ENCODE measurements at places on chromosomes 7 and 10. TPM values are rescaled to one million over a fixed set of nuclear protein-coding genes. Genes with fewer than 3 reads are reported as not detected.

GRCh38 chr10:51244309-51244708 is 170.0 kb downstream of the PRKG1 start:
- no peaks in the 10 kb centered on the region for H3K4me1 ChIP-seq
- no peak overlapping the region for H3K27ac ChIP-seq
- no peaks in the 10 kb centered on the region for H3K36me3 ChIP-seq
- no peak for DNase-seq

DNA sequence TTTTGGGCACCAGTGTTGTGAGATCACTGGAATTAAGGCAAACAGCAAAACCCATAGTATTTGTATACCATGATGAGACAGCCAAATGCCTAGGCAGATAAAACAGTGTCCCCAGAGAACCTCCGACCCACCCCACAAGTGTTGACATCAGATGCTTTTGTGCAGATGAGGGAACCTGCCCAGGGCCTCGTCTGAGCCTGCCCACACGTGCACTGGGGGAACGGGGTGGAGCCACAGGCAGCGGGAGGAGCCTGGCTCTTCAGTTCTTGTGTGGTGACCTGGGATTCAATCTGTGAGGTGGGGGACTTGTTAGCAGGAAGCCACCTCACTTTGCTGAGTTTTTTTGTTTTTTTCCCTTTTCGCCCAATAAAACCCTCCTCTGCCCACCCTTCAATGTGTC is 33.4 kb upstream of the OPTN start:
- H3K27ac ChIP-seq = no peak overlapping the region
- H3K4me3 ChIP-seq = no peak overlapping the region
- peaks cover 23% of the 10 kb centered on the region for H3K27me3 ChIP-seq
- no peaks in the 10 kb centered on the region for H3K4me1 ChIP-seq
- no peaks in the 10 kb centered on the region for H3K36me3 ChIP-seq

GRCh38 chr7:110637252-110637651 is 453.7 kb upstream of the LRRN3 start:
- H3K4me3 ChIP-seq = no peak overlapping the region
- no peak overlapping the region for H3K27ac ChIP-seq
- no peaks in the 10 kb centered on the region for H3K36me3 ChIP-seq

Gene DLD
- 68.2 TPM for total RNA-seq

- H3K27ac ChIP-seq = no peak overlapping the region
- H3K36me3 ChIP-seq = peaks cover 28% of the 10 kb centered on the region
- no peak overlapping the region for H3K4me3 ChIP-seq
- DNase-seq = no peak
Measured at GRCh38 chr10:110042181-110042580, 34.4 kb downstream of the ADD3 start.

Gene EGR2
- total RNA-seq = 6.4 TPM

Gene GFRA1
- not detected for total RNA-seq

- peaks cover 8% of the 10 kb centered on the region for H3K27me3 ChIP-seq
- no peak for DNase-seq
- H3K27ac ChIP-seq = no peak overlapping the region
- H3K36me3 ChIP-seq = no peaks in the 10 kb centered on the region
- H3K4me1 ChIP-seq = peaks cover 2% of the 10 kb centered on the region
- H3K4me3 ChIP-seq = no peak overlapping the region
Measured at GRCh38 chr7:1752771-1753563, 82.9 kb downstream of the ELFN1 start.

DNA sequence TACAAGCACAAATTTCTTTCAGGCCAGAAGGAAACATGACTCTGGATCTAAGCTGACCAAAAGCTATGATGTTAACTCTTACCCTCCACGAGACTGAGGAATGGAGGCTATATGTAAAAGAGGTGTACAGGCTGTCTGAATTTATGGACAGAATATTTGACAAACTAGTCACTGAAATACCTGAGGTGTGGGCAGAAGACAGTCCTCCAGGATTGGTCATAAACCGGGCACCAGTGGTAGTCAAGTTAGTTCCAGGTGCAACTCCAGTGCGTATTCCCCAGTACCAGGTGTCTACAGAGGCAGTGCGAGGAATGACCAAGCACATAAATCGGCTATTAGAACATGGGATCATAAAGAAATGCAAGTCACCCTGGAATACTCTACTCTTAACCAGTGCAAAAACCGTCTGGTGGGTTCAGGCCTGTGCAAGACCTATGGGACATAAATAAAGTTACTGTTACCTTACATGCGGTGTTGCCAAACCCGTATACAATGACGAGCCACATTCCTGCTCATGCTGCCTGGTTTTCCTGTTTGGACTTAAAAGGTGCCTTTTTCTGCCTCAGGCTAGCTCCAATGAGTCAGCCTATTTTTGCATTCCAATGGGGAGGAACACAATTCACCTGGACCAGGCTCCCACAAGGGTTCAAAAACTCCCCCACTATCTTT is 6.7 kb upstream of the CYREN start:
- H3K4me1 ChIP-seq = peaks cover under 1% of the 10 kb centered on the region
- H3K4me3 ChIP-seq = no peak overlapping the region
- H3K27me3 ChIP-seq = no peaks in the 10 kb centered on the region
- no peak overlapping the region for H3K27ac ChIP-seq
- peaks cover 35% of the 10 kb centered on the region for H3K36me3 ChIP-seq

Gene ATE1
- total RNA-seq = 22.9 TPM

DNA sequence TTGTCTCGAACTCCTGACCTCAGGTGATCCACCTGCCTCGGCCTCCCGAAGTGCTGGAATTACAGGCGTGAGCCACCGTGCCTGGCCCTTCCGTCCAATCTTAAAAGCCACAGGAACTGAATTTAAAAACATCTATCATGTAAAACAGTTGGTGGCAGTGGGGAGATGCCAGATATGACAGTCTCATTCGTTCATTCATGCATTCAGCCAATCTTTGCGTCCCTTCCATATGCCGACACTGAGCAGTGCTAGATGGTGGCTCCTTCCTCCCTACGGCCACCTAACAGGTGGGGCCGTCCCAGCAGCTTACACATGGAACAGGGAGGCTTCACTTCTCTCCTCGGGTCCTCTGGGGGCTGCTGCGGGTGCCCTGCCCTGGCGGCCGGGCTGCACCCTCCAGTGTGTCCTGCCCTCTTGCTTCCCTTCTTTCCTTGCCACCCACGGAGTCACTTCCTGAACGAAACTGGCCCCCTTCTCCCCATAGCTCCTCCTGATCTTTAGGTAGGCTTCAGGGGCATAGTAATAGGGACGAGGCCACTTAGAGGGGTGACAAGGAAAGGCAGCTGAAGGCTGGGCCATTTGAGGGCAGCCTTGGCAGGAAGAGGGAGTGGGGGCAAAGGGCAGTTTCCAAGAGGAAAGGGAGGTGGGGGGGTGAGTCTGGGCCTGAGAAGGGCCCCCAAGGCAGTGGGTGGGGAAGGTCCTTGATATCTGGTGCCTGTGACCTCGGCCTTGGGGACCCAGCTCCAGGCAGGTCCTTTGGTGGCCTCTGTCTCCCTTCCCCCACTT is 53.8 kb downstream of the PROSER2 start:
- no peak overlapping the region for H3K4me3 ChIP-seq
- H3K36me3 ChIP-seq = no peaks in the 10 kb centered on the region
- peaks cover 9% of the 10 kb centered on the region for H3K4me1 ChIP-seq
- DNase-seq = no peak

DNA sequence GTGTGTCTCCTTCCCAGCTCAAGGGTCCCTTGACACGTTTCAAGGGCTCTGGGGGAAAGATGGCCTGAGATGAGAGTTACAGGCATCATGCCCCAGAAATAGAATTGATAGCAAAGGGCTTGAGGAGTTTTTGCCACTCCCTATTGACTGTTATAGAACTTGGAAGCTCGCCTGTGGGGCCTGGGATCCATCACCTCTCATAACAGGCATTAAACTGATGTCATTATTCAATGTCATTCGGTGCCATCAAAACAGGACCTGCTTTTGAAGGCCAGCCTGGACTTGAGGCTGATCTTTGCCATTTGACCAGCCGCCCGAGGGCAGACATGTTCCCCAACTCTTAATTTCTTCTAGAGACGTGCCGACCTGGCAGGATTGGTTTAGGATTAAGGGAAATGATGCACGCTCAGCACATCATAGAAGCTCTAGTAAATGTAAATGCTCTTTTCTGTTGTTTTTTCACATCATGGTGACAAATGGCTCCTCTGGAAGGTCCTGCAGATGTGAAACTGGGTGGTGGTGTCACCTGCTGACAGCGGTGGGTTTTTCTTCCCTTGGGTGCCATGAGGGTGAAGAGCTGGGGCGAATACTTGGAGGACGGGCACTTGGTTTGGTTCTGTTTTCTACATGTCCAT is 16.7 kb upstream of the KLF6 start:
- H3K4me1 ChIP-seq = peaks cover 48% of the 10 kb centered on the region
- no peak for DNase-seq
- peak overlapping the region; percentile 33 for H3K27ac ChIP-seq
- H3K36me3 ChIP-seq = peaks cover 2% of the 10 kb centered on the region
- H3K4me3 ChIP-seq = no peak overlapping the region

GRCh38 chr10:33653584-33654367 is 319.3 kb upstream of the NRP1 start:
- no peak overlapping the region for H3K27ac ChIP-seq
- H3K36me3 ChIP-seq = no peaks in the 10 kb centered on the region
- peaks cover 6% of the 10 kb centered on the region for H3K27me3 ChIP-seq
- no peak overlapping the region for H3K4me3 ChIP-seq

Gene AP4M1
- 15.2 TPM for total RNA-seq

Measured in activated CD4-positive, alpha-beta memory T cell treated with anti-CD3 and anti-CD28 coated beads, Interleukin-2, amount 10 ng/mL, durations not matched to agents 7 days and 5 days (primary cell).